Activated CD4-positive, alpha-beta T cell treated with anti-CD3 and anti-CD28 coated beads, Interleukin-2, amount 50 U/mL, for 24 hours (primary cell): ENCODE measurements at places on chromosomes 5 and 9.

DNA sequence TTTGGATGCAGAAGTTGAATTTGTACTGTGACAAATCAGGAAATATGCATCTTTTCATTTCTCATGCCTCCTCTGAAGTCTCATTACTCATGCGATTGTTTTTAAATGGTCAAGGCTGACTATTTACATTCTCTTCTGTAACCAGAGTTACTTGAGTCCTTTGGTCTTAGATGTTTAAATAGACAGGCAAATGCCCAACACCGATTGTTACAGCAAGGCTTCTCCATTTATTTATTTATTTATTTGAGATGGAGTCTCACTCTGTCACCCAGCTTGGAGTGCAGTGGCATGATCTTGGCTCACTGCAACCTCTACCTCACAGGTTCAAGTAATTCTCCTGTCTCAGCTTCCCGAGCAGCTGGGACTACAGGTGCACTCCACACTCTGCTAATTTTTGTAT, 72.7 kb upstream of the SLC28A3 start:
- no peak for DNase-seq

GRCh38 chr5:146754621-146755020, 123.9 kb downstream of the PPP2R2B start:
- no peak for DNase-seq

- DNase-seq, result no peak
Measured at GRCh38 chr5:96870094-96871026, 5.9 kb upstream of the ERAP2 start.

DNA sequence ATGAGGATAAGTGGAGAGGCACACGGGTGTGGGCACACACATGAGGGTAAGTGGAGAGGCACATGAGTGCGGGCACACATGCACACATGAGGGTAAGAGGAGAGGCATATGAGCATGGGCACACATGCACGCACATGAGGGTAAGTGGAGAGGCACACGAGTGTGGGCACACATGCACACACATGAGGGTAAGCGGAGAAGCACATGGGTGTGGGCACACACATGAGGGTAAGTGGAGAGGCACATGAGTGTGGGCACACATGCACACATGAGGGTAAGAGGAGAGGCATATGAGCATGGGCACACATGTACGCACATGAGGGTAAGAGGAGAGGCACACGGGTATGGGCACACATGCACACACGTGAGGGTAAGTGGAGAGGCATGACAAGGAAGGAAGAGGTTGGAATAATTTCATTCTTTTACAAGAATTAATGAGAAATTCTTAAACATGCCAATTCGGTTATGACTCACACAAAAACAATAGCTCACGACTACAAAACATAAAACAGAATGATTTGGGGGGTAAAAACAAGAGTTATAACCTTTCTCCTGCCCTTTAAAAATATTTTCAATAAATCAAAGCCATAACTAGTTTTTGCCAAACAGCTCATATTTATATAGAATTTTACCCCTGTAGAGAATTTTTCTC, 67.5 kb downstream of the APBA1 start:
- no peak for DNase-seq

DNA sequence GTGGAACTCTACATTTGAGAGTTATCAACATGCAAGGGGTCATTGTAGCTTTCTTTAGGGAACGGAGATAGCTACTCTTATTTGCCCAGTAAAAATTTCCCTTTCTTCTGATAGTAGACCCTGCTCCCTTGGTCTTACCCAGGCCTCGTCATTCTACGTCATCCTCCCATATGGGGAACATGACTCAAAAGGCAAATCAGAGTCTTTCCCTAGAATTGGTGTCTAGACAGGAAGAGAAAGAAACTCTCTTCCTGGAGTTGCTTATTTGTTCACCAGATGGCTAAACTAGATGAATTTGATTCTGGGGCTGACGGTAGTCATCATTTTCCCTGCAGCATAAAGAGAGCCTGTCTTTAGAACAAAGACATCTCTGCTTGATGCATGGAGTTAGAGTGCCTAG, 12.2 kb upstream of the SLC38A9 start:
- no peak for DNase-seq

- DNase-seq, result no peak
Measured at GRCh38 chr9:137298401-137299202, 3.5 kb downstream of the NRARP start.

DNA sequence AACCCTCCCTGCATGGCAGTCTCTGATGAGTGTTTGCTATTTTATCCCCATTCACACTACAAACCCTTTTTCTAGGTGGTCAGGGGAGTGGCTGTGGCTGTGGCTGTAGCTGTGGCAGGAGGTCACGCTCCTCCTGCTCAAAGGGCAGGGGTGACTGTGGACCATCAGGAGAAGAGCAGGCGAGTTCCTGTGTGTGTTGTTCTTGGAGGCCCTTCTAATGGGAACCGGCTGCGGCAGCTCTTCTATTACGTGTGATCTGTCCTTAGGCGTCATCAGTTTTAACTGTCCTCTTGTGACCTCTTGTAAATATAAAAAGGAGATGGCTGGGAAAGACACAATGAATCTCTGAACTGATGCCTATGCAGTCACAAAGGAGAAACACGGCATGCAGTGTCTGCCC, 65.1 kb downstream of the ANKH start:
- no peak for DNase-seq

DNA sequence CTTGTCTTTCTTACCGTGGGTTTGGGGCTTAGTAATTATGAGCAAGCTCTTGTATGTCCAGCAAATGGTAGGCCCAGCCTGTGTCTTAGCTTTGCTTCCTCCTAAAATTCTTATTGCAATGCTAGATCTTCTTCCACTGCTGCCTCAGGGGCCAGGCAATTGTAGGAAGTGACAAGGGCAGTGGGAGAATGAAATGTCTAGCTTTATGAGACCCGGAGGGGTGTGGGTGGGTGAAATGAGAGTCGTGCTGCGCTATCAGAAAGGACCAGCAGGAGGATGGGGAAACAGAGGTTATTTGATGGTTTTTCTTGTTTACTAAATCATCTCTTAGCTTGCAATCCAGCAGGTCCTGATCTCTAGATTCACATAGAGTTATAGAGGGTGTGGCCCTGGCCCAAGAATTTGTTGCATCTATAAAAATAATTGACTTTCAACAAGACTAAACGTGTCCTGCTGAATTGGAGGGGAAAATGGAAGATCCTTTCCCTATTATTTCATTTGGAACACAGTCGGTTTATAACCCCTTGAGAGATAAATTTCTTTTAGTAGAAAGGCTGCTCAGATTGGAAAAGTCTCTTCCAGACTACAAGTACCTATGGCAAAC, 43.7 kb downstream of the ZNF366 start:
- DNase-seq, result no peak

DNA sequence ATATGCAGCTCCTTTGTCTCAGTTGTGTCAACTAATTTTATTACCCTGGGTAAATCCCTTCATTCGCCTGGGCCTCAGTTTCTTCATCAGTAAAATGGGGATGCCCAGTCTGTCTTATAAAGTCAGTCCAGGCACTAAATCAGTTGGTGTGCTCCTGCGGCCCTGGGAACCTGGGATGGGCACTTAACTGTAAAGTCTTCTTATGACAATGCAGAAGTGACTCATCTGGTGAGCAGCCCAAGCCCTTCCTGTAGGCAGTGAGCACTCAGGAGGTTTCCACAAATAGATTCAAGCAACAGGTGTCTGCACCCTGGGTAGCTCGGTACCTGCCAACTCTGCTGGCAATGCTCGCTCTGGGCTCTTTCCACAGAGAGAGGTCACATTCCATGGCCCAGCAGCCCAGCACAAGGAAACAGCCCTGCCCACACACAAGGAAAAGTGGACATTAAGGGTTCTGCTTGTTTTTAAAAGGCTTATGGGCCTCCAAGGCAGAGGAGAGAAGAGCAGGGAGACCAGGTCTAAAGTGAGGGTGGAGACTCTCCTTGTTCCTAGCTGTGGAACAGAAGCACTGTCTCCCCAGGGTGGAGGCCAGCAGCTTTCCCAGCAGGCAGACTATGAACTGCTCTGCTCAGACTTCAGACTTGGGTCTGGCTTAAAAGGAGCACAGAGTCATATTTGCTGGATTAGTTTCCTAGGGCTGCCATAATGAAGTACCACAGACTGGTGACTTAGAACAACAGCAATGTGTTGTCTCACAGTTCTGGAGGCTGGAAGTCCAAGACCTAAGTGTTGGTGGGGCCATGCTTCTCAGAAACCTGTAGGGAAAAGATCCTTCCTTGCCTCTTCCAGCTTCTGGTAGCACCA, 89.7 kb upstream of the ADRA1B start:
- DNase-seq, result no peak

DNA sequence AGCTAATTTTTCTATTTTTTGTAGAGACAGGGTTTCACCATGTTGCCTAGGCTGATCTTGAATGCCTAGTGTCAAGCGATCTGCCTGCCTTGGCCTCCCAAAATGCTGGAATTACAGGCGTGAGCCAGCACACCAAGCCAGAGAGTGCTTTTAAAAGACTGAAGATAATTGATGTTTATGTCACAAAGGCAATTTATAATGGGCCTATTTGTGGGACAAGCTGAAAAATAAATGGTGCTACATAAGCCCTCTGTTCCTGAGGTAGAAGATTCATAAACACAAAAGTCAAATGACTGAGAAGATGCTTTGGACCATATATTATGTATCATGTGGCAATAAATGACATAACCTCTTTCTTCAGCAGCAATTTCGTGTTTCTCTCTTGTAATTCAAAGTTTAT, 329.6 kb downstream of the GABRB2 start:
- DNase-seq, result no peak

- no peak for DNase-seq
Measured at GRCh38 chr5:35618304-35618636, 607 bp downstream of the SPEF2 start.

GRCh38 chr5:45385321-45386058, 310.7 kb downstream of the HCN1 start:
- no peak for DNase-seq

GRCh38 chr5:137212471-137212870, 286.7 kb downstream of the SPOCK1 start:
- no peak for DNase-seq

- DNase-seq, result no peak
Measured at GRCh38 chr5:180305481-180305880, 13.6 kb upstream of the MAPK9 start.

DNA sequence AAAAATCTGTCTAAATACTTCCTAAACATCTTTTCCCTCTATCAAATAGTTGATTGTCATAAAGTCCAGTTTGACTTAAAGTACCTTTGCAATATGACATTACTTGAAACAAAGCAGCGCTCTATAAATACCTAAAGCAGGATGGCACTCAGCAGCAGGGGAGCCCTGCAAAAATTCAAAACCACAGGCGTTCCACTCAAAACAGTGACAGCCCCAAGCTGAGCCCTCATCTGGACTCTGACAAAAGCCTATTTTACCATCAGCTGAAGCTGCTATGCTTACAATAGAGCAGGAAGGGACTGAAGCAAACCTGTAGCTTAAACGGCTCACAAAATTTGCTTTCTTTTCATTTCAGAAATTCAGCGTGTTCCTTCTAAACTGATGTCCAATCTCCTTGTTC, 11.5 kb downstream of the GABRA6 start:
- DNase-seq, result no peak

- no peak for DNase-seq
Measured at GRCh38 chr5:103600086-103600485, 37.5 kb upstream of the NUDT12 start.

GRCh38 chr9:136926749-136927148, 17.8 kb downstream of the FBXW5 start:
- DNase-seq, result no peak

- no peak for DNase-seq
Measured at GRCh38 chr9:4547016-4547415, 56.7 kb downstream of the SLC1A1 start.

- no peak for DNase-seq
Measured at GRCh38 chr9:38181866-38182265, 112.8 kb upstream of the SHB start.

GRCh38 chr5:61053937-61054336, 108.3 kb downstream of the SMIM15 start:
- DNase-seq, result no peak

DNA sequence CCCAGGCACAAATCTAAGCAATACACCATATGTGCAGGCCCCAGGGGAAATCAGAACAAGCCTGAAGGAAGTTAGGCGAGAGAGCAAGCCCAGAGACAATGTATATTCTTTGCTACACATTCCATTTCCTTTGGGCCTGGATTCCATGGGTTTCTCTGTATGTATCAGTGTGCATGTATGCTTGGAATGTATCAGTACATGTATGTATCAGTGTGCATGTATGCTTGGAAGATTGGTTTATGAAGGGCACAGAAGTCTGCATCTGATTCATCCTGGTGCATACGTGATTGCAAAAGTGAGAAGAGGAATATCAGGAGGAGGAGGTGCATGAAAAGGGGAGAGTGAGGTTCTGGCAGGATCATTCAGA, 232.6 kb upstream of the ANKRD55 start:
- DNase-seq, result no peak

DNA sequence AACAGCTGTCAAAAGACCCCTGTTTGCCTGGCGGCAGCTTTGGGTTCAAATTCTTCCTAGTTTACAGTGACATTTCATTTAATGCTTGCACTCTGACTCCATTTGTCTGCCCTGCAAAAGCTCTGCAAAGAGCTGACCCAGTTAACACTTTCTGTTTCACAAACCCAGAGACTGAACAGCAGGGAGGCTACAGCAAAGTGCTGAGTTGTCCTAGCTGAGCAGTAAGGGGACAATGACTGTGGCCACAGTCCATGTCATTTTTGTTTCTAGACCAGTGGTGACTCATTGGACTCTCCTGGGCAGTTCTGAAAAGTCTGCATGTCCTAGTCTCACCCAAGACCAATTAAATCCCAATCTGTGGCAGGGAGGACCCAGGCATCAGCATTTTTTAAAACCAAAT, 994.8 kb upstream of the WWC1 start:
- DNase-seq, result no peak

GRCh38 chr9:106862821-106863720, at the start of gene ZNF462:
Gene ZNF462, plus strand, starts transcription at chr9:106863166. Its CDS starts 60,218 bp downstream, at chr9:106923384.
- DNase-seq, result no peak

DNA sequence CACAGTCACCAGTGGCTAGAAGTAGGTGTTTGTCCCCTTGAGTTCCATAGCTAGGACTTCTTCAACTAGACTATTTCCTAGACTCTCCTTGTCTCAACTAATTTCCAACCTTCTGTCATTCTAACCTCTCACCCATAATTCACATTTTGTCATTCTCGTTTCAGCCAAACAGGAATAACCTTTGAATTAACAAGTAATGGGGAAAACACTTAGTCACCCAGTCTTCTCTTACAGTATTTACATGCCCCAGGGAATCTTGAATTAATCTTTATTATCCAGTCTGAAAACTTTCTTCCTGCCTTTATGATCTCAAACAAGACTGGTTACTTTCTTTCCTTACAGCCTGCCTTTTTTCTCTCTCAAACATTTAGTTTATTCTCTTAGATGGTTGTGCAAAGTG, 63.3 kb upstream of the RUSC2 start:
- no peak for DNase-seq

GRCh38 chr5:107610798-107611197, 59.9 kb downstream of the EFNA5 start:
- no peak for DNase-seq

GRCh38 chr9:120043448-120043847, 536.5 kb downstream of the CDK5RAP2 start:
- no peak for DNase-seq

- no peak for DNase-seq
Measured at GRCh38 chr9:93580654-93581380, 4.4 kb downstream of the PHF2 start.
